ENCODE measurements at places on chromosomes 1 and 21.

- no peak for DNase-seq
These were observed 18.9 kb upstream of the IPP start for GRCh38 chr1:45769261-45769932.

GRCh38 chr21:18369115-18369514 lies 34.5 kb downstream of the TMPRSS15 start:
- DNase-seq, result no peak

DNA sequence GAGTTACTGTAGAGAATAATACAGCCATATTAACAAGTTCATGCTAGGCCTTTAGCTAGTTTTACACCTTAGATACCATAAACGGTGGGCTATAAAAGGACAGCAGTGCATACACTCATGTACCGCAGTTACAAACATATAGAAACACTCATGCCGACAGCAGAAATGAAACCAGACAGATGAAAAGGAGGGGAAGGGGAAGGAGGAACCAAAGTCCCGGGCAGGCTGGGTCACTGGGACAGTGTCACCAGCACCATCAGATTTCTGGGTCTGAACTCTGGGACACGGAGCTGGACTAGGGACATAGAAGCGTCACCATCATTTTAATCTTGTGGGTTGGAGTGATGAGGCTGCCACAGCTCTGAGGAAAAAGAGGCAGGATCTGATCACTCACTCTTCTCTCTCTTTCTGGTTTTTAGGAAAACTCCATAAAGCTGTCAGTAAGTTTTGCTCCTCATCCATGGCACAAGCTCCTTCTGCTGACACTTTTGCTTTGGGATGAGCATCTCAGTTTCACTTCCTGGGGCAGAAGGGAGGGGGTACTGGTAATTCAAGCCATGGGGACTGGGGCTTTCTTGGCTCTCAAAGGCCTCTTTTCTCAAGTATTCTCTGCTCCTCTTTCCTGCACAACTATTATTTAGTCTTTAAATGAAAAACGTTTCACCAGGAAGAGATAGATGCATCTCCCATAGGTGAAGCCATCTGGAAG lies 7.8 kb upstream of the ZNF691 start:
- DNase-seq, result no peak

DNA sequence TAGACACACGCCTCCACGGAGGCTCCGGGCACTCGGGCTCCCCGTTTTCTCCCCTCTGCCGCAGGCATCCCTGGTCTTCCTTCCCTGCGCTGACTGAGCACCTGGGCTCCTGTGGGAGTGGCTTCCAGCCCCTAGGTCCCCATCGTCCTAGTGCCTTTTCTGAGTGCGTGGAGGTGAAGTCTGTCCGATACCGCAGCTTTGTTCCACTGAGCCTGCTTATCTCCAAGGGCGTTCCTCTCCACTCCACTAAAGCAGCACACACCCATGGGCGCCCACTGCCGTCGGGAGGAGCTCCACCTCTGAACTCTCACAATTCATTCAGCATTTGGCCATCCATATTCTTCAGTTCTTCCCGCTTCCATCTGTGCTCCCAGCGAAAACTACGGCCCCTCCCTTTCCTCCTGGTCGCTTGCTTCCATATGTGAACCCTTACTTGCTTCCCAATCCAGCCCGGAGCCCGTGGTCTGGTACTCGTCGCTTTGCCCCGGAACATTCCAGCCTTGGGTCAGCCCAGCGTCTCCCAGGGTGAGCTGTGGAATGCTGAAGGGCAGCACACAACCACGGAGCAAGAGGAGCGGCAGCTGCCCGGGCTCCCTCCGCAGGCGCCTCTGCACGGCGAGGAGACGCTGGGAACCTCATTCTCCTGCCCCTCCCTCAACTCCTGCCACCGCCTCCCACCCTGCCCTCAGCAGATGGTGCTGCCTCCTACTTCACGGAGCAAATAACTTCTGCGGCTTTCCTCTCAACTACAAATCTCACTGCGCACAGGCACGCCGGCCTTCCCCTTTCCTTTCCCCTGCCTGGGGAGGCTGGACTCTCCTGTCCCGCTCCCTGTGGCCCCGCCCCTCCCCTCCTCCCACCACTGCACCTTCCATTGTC lies 27.5 kb downstream of the ATP8B2 start:
- DNase-seq, result no peak

DNA sequence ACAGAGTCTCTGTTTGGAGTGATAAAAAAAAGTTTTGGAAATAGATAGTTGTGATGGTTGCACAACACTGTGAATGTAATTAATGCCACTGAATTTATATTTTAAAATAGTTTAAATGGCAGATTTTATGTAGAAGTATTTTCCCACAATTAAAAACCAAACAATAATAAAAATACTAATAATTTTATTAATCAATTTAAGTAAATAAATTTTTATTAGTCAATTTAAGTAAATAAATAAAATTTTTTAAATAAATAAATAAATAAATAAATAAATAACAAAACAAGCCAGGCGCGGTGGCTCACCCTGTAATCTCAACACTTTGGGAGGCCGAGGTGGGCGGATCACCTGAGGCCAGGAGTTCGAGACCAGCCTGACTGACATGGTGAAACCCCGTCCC lies 4.9 kb upstream of the KDF1 start:
- DNase-seq, result no peak

DNA sequence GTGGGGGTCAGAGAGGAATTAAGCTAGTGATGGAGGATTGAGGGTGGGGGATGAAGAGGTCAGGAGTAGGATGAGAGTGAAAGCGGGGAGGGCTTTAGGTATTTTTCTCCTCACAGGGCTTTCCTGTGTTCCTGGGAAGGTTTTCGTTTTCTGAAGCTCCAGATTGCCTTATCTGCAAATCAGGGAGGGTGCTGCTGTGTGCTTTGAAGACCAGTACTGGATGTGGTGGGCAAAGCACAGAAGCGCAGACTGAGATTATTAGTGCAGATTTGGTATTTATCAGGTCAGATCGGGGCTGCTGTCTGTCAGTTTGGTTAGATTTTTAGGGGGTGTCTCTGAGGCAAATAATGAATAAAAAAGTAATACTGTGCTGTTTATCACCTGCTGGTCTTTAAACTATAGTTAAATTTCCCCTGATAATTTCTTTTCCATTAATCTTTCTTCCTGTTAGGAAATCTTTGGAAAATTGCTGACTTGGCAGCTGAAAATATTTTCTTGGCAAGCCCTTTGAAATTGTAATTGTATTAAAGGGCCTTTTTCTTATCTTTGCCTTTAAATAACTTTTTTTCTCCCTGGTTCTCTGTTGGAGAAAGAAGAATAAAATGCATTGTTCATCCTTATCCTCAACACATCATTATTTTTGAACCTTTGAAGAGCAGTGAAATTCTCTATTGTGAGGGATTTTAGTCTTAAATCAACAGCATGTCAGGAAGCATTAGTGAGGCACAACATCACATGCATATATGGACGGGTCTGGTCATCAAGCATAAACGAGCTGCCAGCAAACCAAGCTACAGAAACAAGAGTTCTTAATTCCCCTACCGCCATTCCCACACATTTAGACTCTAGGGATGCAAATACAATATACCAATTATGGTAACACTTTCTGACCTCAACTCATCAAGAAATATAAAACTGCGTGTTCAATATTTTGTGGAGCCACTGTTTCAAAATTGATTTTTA lies 139.6 kb downstream of the S1PR1 start:
- DNase-seq, result no peak

- DNase-seq, result no peak
These were observed 2.3 kb downstream of the PAX7 start for GRCh38 chr1:18632783-18633421.

- no peak for DNase-seq
These were observed 2.4 kb upstream of the ABL2 start for GRCh38 chr1:179231923-179232322.

DNA sequence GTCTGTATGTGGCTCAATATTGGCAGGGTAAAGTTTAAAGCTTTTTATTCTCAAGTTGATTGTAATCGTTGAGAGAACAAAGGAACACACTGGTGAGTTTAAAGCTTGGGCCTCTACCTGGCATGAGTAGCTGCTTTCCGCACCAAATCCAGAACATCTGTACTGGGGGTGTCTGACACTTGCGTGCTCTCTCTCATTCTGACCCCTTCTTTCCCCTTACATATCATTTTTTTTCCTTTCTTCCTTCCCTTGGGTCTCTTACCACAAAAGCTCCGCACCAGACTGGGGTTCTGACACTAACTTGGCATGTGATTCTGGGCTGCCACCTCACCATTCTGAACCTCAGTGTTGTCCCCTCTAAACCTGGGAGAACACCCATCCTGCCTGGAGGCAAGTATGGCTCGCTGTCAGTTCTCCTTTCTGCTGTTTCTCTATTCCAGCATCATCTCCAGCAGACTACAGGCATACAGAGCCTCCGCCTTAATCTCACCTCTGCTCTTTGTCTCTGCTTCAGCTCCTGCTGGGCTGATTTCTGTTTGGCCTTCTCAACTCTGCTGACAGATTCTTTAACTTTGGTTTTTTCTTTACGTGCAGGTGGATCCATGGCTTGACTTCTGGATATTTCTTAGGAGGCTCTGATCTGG lies 859 bp upstream of the ERMAP start:
- no peak for DNase-seq

GRCh38 chr1:44584167-44584566 lies 90.1 kb downstream of the TMEM53 start:
- DNase-seq, result no peak

DNA sequence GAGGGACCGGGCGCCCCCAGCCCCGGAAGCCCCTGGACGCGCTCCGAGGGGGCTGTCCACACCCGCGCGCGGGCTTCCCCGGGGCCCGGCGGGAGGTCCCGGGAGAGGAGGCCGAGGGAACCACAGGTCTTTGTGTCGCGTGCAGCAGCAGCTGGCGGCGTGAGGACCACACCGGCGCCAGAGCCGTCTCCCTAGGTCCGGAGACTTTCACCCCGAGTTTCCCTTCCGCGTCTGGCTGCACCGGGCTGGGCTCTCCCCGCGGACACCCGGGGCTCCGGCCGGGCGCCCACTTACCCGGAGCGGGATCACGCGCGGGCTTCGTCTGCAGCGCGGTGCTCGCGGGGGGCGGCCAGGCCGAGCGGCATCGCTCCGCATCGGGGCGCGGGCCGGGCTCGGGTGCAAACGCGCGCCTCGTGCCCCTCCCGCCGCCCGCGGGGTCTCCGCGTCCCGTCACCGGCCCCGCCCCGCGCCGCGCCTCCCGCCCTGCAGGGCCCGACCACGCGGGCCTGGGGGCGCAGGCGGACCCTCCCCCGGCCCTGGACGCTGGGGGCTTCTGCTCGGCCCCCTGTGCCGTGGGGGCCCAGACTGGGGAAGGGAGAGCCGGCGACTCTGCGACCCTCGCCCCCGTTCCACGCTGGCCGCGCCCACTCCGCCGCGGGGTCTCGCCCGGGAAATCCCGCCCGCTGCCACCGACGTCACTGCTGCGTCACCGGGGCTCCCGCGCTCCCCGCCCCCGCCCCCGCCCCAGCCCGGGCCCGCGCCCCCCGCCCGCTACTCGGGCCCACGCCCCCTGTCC lies at the start of gene GNG4:
Gene GNG4, minus strand, starts transcription at position 417 of the 796 bp plus-strand sequence. CDS start 65,946 bp downstream, outside the sequence.
- DNase-seq, result no peak

DNA sequence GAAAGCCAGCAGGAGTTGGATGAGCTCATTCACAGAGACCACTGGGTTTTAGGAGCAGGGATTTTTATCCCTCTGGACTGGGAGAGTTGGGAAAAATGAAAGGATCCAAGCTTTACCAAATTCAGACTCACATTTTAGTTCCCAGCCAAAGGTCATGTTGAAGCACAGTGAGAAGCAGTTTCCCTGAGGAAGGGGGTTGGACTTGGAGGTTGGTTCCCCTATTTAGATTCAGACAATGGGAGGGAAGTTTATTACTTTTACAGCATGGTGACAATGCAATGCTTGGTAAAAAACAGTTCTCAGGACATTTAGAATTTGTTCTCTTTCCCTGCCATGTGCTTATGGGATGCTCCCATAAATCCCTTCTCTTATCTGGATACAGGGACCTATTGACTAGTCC lies 57.3 kb upstream of the ZNF648 start:
- DNase-seq, result no peak

DNA sequence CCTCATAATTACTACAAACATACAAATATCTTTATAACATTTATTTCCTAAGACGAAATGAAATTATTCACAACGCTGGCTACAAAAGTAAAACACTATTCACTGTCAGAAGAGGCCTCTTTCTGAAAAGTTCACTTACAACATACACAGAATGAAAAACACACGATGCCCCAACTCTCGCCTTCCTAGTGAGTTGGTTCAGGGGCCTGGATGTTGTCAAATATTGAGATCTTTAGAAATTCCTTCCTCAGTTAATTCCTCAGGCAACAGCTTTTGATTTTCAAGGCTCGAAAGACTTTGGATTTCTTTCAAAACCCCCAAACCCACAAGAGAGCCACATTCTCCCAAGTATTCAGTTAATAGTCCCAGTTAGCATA lies 14.2 kb upstream of the KCNE1 start:
- DNase-seq, result no peak

- DNase-seq, result no peak
These were observed 196.9 kb upstream of the C8B start for GRCh38 chr1:57162607-57163261.

DNA sequence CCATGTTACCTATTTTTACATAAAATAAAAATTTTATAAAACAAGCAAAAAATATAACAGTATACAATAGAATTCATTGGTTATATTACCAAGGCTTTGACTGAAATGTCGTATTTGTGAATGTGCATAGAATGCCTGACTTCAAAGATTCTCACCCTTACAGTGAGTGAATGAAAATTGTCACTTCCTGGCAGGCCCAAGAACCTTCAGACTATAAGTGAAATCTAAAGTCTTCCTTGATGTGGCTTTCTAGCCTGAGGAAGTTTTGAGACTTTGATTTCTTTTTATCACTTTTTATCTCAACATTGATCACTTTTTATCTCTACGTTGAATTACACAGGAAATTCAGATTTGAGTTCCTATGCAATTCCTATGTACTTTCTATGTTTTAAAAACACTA lies 104.7 kb upstream of the KIAA0040 start:
- no peak for DNase-seq

DNA sequence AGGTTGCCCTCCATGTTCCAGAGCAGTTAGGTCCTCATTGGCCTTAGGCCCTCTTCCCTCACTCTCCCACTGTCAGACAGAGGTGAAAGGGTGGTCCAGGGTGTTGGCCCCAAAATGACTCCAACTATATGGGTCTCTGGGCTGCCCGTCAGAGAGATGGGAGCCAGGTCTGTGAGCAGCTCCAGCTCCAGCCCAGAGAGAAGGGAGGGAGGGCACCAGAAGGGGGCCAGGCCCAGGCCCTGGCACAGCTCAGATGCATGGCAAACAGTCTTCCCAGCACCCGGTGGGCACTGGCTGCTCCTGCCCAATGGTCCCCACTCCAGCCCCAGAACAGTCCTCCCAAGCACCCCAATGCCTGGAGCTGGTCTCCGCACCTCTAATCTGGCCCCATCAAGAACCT lies 2.2 kb downstream of the BCAN start:
- DNase-seq, result no peak

- no peak for DNase-seq
These were observed 51.4 kb downstream of the ATP1A1 start for GRCh38 chr1:116424438-116424837.

DNA sequence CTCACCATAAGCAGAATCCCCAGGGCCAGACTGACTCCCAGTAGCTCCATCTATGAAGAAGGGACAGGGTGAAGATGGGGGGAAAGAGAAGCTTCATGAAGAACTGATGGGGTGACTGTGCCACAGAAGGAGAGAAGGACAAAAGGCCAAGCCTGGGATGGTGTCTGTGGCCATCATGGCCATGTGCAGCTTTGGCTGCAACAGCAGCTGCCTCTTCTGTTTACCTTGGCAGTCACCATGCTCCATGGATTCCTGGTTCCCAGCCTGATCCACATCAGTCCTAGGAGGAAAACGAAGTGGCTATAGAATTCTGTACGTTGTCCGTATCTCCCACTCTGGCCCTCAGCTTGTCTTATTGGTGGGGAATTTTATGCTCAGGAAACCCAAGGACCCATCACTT lies 12.0 kb downstream of the SEMA6C start:
- DNase-seq, result no peak

Data from stimulated activated CD4-positive, alpha-beta T cell treated with anti-CD3 and anti-CD28 coated beads, Interleukin-1b, Interleukin-23, amount 100 ng/mL, for 24 hours (primary cell).